ENCODE measurements at places on chromosomes 2 and 18. TPM values are rescaled to one million over a fixed set of nuclear protein-coding genes. Genes with fewer than 3 reads are reported as not detected.

The GPR155 gene
- total RNA-seq, result 2.1 TPM

The RIT2 gene
- not detected for total RNA-seq

The MERTK gene
- 14.5 TPM for total RNA-seq

The UGT1A10 gene
- total RNA-seq, result not detected

The CAPN14 gene
- total RNA-seq, result 0.05 TPM

- no peaks in the 10 kb centered on the region for H3K27me3 ChIP-seq
- no peak overlapping the region for H3K27ac ChIP-seq
- no peak overlapping the region for H3K4me3 ChIP-seq
- H3K4me1 ChIP-seq, result peaks cover 19% of the 10 kb centered on the region
- DNase-seq, result no peak
Measured at GRCh38 chr2:111171337-111171930, 50.7 kb downstream of the BCL2L11 start.

- H3K4me1 ChIP-seq, result peaks cover 4% of the 10 kb centered on the region
- H3K27me3 ChIP-seq, result no peaks in the 10 kb centered on the region
- no peak for DNase-seq
- H3K36me3 ChIP-seq, result no peaks in the 10 kb centered on the region
Measured at GRCh38 chr2:233381638-233381995, 27.3 kb downstream of the DGKD start.

GRCh38 chr2:22867973-22868372, 517.0 kb upstream of the KLHL29 start:
- H3K27ac ChIP-seq, result no peak overlapping the region
- H3K4me3 ChIP-seq, result no peak overlapping the region
- no peaks in the 10 kb centered on the region for H3K4me1 ChIP-seq

DNA sequence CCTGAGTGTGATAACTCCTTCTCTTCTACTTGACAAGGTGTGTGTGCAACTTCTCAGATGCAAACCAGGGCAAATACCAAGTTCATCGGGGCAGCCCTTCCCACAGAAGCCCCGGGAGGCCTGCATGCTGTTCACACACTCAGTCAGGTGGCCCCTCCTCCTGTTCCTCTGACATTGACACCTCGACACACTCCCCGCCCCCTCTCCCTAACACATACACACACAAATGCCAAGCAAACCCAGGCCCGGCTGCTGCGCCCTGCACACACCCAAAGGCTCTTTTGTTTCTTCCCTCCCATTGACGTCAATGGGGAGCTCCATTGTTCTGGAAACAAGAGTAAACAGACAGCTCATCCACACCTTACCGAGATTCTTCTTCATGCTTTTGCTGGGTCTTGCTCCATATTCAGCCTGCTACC, 1.7 kb upstream of the PER2 start:
- no peaks in the 10 kb centered on the region for H3K27me3 ChIP-seq
- no peak for DNase-seq
- H3K4me1 ChIP-seq, result peaks cover 29% of the 10 kb centered on the region
- no peaks in the 10 kb centered on the region for H3K36me3 ChIP-seq
- H3K27ac ChIP-seq, result no peak overlapping the region

GRCh38 chr2:231069379-231070054, 12.8 kb downstream of the PSMD1 start:
- H3K27me3 ChIP-seq, result no peaks in the 10 kb centered on the region
- peaks cover 63% of the 10 kb centered on the region for H3K36me3 ChIP-seq
- no peak for DNase-seq
- no peak overlapping the region for H3K4me3 ChIP-seq

DNA sequence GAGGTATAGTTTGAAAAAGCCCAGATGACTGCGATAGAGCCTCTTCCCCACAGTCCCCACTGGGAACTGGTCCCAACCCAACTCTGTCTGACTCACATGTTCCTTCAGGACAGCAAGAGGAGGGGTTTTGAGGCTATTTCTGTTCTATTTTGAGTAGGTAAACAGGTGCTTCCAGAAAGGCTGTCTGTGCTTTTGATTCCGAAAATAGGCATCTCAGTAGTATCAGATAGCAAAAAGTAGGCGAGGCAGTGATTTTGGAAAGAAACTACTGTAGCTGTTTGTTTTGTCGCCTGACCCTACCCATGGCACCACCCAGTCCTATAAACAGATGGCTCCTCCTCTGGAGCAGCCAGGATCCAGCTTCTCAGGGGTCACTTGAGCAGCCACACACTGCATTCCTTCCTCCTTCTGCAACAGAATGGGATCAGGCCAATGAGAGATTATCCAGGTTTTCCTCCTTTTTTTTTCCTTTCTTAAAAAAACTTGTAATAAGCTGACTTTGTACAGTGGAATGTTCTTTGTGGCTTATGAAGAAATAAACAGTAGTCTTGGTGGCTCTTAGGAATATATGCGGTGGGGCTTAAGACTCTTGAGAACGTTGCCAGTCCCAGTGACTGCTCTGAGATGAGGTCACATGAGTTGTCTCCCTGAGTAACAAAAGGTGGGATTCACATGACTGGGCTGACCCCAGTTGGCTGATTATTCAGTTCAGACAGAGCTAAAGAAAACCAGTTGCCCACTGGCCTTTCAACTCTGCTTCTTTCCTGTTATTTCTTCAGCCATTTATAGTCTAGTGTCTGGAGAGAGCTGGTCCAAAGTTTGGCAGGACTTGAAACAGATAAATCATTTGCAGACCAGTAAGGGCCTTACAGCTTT, 98.6 kb downstream of the KCNS3 start:
- DNase-seq, result no peak
- no peak overlapping the region for H3K27ac ChIP-seq
- no peak overlapping the region for H3K4me3 ChIP-seq
- H3K36me3 ChIP-seq, result no peaks in the 10 kb centered on the region
- H3K4me1 ChIP-seq, result no peaks in the 10 kb centered on the region

DNA sequence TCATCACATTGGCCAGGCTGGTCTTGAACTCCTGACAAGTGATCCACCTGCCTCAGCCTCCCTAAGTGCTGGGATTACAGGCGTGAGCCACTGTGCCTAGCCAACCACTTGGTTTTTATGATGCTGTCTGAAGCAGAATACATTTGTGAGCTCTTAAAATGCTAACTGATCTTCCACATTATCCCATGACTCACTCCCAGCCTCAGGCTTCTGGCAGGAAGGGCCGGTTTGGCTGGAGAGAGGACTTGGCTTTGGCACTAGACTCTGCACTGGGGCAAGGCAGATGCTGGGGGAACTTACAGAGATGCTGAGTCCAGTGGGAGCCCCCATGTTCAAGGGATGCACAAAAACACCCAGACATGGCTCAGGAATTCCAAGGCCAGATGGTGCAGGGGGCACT, 40.5 kb upstream of the SH3BP4 start:
- no peaks in the 10 kb centered on the region for H3K36me3 ChIP-seq
- H3K4me1 ChIP-seq, result peaks cover 12% of the 10 kb centered on the region
- DNase-seq, result no peak
- no peak overlapping the region for H3K4me3 ChIP-seq

GRCh38 chr2:36379710-36380448, 24.3 kb downstream of the CRIM1 start:
- H3K36me3 ChIP-seq, result no peaks in the 10 kb centered on the region
- peaks cover 98% of the 10 kb centered on the region for H3K4me1 ChIP-seq
- no peaks in the 10 kb centered on the region for H3K27me3 ChIP-seq
- no peak overlapping the region for H3K4me3 ChIP-seq
- peak overlapping the region; percentile 98 for H3K27ac ChIP-seq

DNA sequence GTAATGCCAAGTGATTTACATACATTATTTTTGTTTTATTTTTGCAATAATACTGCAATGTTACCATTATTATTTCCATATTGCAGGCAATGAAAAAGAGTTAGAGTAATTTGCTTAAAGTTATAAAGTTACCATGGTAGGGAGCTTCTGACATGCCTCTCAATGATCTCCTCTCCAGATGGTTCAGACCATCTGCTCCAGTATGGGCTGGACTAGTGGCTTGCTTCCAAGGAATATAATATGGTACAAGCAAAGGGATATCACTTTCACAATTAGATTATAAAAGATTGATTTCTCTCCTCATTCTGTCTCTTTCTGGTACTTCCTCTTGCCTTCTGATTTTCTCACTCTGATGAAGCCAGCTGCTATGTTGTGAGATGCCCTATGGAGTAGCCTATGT, 245.4 kb downstream of the INSIG2 start:
- H3K27ac ChIP-seq, result no peak overlapping the region
- H3K36me3 ChIP-seq, result no peaks in the 10 kb centered on the region
- H3K4me1 ChIP-seq, result no peaks in the 10 kb centered on the region

GRCh38 chr2:28586867-28587266, 91.0 kb downstream of the PLB1 start:
- no peak for DNase-seq
- no peak overlapping the region for H3K4me3 ChIP-seq
- peaks cover 20% of the 10 kb centered on the region for H3K4me1 ChIP-seq

All from Panc1 (cell line).